ENCODE measurements at places on chromosomes 3 and 15.

DNA sequence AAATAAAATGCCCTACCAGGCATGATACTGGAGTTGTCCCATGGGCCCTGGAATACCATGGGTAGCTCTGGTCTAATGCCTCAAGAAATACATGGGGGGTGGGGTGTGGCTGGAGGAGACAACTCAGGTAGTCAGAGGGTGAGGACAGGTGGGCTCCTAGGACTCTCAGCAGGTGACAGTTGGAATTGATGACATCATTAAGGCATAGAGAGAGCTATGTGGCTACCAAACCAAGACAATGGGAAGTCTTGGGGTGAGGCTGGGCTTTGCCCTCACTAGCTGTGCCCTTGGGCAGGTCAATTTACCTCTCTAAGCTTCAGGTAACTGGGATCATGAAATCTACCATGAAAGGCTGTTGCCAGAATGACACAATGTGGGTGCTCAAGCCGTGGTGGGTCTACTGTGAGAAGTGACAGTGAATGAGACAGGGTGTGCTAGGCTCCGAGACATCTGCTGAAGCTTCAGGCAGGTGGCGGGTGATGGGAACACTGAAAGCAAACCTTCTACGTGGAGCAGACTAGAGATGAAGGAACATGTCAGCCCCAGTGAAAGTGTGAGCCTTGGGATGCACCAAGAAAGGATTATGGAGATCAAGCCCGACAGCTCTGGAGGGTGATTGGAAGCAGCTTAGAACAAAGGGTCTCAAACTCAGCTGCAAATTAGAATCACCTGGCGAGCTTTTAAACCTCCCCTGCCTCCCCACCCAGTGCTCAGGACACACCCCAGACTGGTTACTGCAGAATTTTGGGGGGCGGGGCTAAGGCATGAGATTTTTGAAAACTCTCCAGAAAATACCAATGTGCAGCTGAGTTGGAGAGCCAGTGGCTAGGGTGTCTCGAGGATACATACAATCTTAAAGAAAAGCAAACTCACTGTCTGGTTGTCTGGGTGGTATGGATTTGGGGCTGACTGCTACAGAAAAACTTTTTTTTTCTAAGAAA lies 21.5 kb downstream of the SLC6A20 start:
- no peak for DNase-seq

GRCh38 chr3:70716832-70717231 lies 404.4 kb upstream of the MDFIC2 start:
- no peak for DNase-seq

DNA sequence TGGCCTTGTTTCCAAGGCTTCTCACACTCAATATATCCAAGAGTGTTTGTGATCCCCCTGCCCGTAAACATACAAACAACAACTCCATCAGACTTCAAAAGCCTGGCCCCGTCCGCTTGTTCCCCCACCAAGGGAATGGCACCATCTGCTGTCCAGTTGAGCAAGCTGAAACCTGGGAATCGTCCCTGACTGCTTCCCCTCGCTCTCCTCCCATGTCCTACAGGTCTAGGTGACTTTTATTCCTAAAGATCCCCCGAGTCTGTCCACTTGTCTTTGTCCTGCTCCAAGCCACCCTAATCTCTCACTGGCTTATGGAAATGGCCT lies 27.9 kb upstream of the FAM174B start:
- DNase-seq = peak; percentile 25

- no peak for DNase-seq
These were observed 19.6 kb downstream of the B4GALT4 start for GRCh38 chr3:119220970-119221667.

- no peak for DNase-seq
These were observed 128.1 kb downstream of the NSMCE3 start for GRCh38 chr15:29141308-29142128.

DNA sequence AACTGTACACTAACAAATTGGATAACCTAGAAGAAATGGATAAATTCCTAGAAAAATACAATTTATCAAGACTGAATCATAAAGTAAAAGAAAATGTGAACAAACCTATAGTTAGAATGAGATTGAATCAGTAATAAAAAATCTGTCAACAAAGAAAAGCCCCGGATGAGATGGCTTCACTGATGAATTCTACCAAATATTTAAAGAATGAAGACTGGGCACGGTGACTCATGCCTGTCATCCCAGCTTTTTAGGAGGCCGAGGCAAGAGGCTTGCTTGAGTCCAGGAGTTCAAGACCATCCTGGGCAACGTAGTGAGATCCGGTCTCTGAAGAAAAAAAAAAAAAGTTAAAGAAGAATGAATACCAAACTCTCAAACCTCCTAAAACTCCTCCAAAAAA lies 17.7 kb upstream of the AP4E1 start:
- DNase-seq = no peak

GRCh38 chr15:39132070-39132469 lies 448.8 kb upstream of the THBS1 start:
- DNase-seq = no peak

DNA sequence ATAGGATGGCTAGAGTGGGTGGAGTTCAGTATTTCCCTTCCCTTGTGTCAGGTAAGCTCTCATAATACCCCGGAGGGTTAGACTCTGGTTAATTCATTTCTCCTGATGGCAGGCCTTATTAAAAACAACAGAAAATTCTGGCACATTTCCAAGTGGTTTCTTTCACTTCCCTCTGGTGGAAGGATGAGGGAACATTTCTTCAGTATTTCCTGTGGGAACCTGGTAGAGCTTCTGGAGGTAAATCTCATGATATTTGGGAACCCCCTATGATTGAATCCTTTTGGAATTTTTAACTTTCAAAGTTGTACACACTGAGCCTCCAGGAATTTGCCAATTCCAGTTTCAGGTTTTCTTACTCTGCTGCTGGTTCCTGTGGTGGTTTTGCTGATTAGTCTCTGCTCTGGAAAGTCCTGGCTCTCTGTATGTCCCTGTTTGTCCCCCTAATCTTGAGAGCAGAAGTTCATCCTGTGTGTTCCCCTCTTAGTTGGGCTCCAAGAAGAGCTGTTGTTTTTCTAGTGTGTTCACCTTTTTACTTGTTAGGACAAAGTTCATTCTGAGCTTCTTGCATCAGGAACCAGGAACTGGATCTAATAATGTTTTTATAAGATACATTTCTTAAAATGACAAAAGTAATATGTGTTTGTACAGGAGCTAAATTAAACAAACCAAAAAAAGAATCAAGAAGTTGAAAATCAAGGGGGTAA lies 12.1 kb downstream of the CHRNA7 start:
- no peak for DNase-seq

DNA sequence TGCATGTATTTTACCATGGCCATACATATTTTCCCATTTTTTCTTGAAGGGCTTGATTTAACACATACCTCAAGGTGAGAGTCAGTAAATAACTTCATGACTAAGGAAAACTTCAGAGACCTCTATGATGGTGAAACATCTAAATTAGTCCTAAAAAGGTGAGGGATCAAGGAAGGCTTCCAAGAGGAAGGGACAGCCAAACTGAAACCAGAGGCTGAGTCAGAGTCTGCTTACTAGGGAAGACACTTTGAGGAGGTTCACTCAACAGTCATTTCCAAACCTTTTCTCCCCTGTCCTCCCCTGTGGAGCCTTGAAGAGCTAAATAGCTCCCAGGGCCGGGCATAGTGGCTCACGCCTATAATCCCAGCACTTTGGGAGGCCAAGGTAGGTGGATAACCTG lies 206.6 kb downstream of the SHQ1 start:
- no peak for DNase-seq

- DNase-seq = no peak
These were observed 32.8 kb downstream of the KAT2B start for GRCh38 chr3:20073068-20073467.

GRCh38 chr15:78102741-78103140 lies 10.4 kb downstream of the SH2D7 start:
- DNase-seq = no peak

DNA sequence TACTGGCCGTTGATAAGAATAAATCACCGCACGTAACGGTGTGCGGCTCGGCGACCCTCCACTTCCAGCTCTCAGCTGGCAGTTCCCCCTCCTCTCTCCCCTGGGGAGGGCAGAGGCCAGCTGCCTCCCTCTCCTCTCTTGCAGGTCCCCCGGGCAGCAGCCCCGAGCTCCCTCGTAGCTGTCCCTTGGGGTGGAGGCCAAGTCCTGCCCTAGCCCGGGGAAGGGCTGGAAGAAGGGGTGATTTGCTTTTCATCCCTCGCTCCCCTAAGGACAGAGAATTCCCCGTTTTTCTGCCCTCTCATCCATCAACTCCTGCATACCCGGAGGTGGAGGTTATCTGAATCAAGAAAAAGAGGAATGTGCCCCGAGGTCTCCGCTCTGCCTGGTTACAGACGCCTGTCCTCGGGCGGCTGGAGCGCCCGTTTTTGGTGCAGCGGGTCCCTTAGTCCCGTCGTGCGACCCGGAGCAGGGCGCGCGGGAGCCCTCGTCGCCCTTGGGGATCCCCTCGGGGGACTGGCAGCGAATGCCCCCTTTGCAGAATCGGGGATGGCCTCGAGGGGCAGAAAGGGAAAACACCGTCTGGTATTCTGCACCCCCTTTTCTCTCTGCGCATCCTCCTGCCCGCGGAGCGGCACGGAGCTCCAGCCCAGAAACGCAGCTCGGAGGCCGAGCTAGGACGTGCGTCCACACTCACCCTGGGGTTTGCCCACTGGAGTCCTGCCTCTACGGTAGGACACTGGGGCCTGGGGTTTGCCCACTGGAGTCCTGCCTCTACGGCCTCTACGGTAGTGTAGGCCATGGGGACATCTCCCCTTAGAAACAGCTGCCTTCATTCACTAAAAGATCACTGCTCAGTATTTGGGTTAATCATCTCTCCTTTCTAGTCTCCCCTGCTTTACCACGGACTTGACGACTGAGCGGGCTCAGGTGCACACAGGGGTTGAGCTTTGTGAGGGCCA lies 2.2 kb downstream of the PTPRG start:
- DNase-seq = no peak

DNA sequence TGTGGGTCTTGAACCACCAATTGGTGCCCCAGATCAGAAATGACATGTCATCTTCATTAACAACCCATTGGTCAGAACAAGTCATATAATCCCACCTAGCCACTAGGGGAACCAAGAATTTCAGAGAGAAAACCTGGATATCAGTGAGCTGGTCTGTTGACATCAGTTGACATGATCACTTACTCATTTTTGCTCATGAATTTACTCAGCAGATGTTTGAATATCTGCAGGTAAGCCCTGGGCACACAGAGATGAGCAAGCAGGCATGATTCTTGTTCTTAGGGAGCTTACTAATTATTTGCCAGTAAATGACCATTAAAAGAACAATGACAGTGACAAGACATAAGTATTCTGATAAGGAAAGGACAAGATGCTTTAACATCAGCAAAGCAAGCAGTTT lies 64.3 kb upstream of the PLCL2 start:
- no peak for DNase-seq

DNA sequence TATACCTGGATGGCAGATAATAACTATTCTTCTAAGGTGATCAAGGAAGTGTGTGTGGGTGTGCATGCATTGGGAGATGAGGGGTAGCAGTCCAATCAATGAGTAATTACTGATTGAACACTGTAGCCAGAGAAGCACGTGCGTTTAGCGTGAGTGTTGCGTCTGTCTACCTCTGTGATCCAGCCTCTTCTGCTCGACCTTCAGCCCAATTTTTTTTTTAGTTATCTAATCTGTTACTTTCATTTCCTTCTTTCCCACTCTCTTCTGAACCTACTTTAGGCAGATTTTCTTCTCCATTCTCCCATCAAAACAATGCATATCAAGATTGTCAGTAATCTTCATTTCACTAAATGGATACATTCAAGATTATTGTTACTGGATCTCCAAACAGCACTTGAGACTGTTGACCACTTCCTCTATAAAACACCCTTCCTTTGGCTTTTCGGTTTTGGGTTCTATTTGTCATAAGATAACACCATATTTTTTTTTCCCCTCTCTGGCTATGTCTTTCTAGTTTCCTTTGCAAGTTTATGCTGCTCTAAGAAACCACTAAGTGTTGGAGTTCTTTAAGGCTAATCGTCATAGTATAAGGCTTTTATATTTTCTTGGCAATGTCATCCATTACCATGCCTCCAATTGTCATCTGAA lies 41.0 kb downstream of the MCTP2 start:
- DNase-seq = no peak

DNA sequence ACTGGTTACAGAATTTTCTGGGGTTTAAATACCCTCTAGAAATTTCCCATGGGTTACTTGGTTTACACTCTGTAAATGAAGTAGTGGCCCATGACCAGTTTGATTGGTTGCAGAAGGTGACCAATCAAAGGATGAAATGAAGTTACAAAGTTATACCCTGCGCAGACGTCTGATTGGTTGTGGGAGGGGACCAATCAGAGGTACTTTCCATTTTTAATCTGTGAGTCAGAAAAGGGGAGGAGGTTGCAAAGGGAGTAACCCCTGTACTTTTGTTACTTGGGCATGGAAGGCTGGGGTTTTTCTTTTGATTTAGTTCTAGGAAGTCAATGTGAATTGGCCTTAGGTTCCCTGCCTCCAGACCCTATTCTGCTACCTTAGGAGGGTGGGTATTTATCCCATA lies 18.7 kb upstream of the APH1B start:
- no peak for DNase-seq

- peak; percentile 66 for DNase-seq
These were observed 18.1 kb upstream of the SMCO1 start for GRCh38 chr3:196533260-196533681.

DNA sequence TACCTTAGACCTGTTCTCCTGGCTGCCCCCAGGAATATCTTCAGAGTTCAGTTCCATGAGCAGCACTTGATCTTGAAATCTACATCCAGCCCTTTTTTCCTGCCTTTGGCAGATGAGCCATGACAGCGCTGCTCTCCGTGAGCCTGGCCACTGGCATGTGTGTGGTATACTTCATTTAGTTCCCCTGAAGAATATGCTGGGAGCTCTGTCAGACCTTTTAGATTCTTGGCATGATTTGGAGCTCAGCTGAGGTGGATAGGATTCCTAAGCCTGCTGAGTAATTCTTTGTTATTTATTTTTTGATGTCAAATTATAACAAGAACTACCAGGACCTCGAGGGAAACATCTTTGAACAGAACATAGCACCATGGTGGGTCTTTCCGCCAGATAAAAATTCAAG lies 121.7 kb downstream of the EDEM1 start:
- DNase-seq = no peak

DNA sequence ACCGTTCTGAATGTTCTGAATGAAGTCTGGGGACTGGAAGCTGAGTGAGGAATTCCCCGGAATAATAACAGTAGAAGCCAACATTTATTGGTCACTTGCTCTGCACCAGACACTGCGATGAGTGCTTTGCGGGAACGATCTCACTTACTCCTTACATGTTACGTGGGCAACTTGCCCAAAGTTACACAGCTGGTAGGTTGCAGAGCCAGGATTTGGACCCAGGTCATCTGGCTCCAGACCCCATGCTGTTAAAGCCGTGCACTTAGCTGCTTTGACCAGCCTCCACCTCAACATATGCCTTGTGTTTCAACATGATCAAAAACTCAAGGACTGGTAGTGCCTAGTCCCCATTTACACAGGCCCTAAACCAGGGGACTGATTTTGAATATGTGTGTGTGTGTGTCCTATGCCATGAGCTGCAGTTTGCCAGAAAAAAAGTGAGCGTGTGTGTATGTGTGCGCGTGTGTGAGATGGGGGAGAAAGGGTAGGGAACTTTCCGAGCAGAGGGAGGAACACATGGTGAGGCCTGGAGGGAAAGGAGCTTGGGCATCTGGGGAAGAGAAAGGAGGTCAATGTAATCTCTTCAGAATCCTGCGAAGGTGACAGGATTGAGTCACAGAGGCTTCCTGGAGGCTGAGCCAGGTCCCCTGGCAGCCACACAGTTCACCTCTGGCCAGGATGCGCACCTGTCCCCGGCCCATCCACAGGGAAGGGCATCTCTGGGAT lies 28.9 kb downstream of the LINGO1 start:
- no peak for DNase-seq
